Stimulated activated naive CD4-positive, alpha-beta T cell (primary cell): ENCODE measurements at places on chromosomes 13 and 19.

DNA sequence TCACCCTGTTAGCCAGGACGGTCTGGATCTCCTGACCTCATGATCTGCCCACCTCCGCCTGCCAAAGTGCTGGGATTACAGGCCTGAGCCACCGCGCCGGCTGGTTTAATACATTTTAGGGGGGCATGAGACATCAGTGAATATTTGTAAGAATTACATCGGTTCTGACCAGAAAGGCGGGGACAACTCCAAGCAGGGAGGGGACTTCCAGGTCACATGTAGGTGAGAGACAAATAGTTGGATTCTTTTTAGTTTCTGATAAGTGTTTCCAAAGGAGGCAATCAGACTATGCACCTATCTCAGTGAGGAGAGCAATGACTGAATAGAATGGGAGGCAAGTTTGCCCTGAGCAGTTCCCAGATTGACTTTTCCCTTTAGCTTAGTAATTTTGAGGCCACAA lies 3.7 kb upstream of the ZNF552 start:
- DNase-seq = no peak

GRCh38 chr13:101624981-101625380 lies 172.5 kb downstream of the ITGBL1 start:
- no peak for DNase-seq

GRCh38 chr19:8552810-8553209 lies 24.4 kb downstream of the MYO1F start:
- no peak for DNase-seq

- DNase-seq = no peak
Measured at GRCh38 chr19:39676004-39676403, 20.3 kb downstream of the LGALS16 start.

- DNase-seq = peak; percentile 93
Measured at GRCh38 chr13:99356262-99357091, 49.3 kb upstream of the GPR183 start.

- DNase-seq = no peak
Measured at GRCh38 chr13:93620181-93620765, 393.7 kb downstream of the GPC6 start.

DNA sequence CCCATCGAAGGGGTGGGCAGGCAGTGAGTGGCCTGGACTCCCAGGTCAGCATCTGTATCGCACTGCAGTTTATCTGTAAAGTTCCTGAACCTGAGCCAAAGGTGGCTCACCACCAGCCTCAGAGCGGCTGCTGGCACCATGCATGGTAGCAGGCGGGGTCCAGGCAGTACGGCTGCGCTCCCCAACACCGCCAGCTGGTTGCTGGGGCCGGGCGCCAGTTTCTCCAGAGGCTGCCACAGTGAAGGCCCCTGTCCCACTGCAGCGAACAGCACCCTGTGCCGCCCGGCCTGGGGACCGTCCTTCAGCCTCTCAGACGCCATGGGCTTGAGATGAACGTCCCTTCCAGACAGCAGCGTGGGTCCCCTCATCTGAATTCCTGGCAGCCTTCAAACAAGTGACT lies 109.8 kb downstream of the KDM4B start:
- DNase-seq = no peak

DNA sequence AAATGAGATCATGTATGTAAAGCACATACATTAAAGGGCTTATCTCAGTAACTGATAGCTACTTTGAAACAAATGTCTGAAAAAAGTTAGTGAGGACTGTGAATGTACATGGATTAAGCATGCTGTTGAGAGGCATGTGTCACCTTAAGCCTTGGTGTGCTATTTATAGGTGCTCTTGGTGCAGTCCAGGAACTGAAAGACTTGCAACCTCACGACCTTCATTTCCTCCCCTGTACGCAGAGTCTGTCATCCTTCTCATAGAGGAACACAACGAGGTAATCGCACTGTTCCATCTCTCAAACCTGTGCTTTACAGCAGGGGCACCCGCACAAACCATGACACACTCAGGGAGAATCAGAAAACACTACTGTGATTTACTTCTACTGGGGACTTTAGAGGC lies 65.6 kb downstream of the UFM1 start:
- DNase-seq = no peak

- no peak for DNase-seq
Measured at GRCh38 chr13:66210677-66211076, 1019.5 kb downstream of the PCDH9 start.

DNA sequence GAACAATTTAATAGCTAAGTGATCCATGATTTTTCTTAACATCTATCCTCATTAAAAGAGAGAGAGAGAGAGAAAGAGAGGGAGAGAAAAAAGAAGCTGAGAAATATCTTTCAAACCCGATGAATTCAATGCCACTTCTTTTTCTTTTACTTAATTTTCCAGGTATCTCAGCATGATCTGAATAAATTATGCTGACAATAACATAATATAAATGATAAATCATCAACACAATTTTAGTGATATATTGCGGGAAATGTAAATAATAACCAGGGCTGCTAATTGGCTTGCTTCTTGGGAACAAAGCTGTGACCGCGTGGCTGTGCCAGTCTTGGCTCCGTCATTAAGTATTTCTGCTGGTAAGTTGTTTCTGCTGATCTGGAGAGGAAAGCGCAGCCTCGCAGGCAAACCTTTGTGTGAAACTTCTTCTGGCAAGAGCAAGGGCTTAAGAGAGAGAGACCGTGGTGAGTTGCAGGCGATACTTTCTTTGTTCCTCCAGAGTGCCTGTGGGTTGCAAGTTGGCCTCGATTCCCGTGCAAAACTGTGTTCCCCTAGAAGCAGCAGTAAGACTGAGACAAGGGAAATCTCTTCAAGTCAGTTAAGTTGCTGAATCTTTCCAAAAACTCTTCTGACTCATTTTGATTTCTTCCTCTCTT lies 489.1 kb upstream of the TSHZ3 start:
- no peak for DNase-seq

- DNase-seq = no peak
Measured at GRCh38 chr13:49922301-49922700, 13.8 kb downstream of the SPRYD7 start.

GRCh38 chr13:87998081-87998480 lies 326.9 kb downstream of the SLITRK5 start:
- no peak for DNase-seq

GRCh38 chr13:75541287-75541686 lies 3.6 kb upstream of the COMMD6 start:
- no peak for DNase-seq

GRCh38 chr19:35295792-35296462 lies 4.0 kb downstream of the MAG start:
- DNase-seq = peak; percentile 24

DNA sequence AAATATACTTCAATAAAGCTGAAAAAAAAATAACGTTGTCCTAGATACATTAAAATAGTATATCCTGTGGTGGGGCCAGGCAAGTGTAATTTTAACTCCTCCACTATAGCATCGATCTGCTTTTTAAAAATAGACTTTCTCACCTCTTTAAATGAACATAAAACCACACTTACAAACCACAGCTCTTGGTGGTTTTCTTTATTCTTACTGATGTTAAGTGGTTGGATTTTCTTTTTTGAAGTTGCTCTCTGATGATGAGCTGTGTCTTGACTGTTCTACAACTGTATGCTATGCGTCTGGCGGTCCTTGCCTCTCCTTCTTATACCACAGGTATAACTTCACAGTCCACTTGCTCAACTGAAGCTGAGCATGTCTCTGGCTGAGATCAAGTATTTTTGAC lies 721.5 kb upstream of the KLHL1 start:
- no peak for DNase-seq

- no peak for DNase-seq
Measured at GRCh38 chr19:7223429-7223828, 70.8 kb downstream of the INSR start.
